Activated CD4-positive, alpha-beta T cell treated with anti-CD3 and anti-CD28 coated beads, Interleukin-2, amount 10 ng/mL, durations not matched to agents 7 days and 5 days (primary cell): ENCODE measurements at places on chromosomes 7 and 10. TPM values are rescaled to one million over a fixed set of nuclear protein-coding genes. Genes with fewer than 3 reads are reported as not detected.

Gene LRMDA
- total RNA-seq = not detected

GRCh38 chr7:16564909-16565426 is 38.3 kb downstream of the LRRC72 start:
- DNase-seq = peak; percentile 31

GRCh38 chr7:158255156-158255555 is 332.5 kb downstream of the PTPRN2 start:
- no peak for DNase-seq

DNA sequence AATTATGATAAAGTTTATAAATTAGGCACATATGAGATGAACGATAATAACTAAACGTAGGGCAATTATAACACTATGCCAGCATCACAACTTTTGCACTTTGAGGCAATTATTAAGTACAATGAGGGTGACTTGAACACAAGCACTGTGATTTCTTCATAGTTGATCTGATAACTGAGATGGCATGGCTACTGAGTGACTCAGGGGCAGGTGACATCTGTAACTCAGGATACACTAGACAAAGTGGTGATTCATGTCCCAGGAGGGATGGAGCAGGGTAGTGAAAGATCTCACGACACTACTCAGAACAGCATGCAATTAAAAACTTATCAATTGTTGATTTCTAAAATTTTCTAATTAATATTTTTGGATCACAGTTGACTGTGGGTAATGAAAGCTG is 98.3 kb upstream of the ARHGAP21 start:
- DNase-seq = no peak

Gene PSD
- 1.6 TPM for total RNA-seq

DNA sequence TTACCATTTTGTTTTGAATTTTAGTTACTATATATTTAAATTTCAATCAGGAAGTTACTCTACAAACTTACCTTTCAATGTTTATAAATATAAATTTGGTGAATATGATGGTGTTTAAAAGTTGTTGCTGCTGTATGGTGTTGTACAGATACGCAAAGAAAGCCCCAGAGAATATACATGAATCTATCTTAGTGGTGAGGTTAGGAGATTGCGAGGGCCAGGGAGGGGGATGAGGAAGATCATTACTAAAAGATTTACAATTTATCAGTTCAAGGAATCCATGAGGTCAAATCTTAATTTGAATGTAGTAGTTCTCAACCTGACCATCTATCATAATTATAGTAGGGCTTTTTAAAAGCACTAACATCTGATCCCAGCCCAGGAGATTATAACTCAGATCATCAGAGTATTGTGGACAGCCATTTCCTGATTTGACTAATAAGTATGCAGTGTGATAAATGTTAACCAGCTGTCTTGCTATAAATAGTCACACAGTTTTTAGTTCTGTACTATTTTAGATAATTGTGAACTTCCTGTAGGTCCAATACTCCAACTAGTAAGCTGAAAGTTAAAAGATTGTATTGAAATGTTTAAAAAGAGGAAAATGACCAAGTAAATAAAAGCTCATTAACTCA is 23.6 kb downstream of the FAM3C start:
- no peak for DNase-seq

- no peak for DNase-seq
Observed at GRCh38 chr10:88731296-88731695, 25.2 kb downstream of the LIPK start.

Gene NKX2-3
- total RNA-seq = not detected

GRCh38 chr10:79275431-79275851 is 71.8 kb upstream of the PPIF start:
- no peak for DNase-seq

Gene FKBP9
- 1.3 TPM for total RNA-seq

Gene ANKRD61
- 0.22 TPM for total RNA-seq
